ENCODE measurements at places on chromosomes 1 and 21. TPM values are rescaled to one million over a fixed set of nuclear protein-coding genes. Genes with fewer than 3 reads are reported as not detected.

AMY1C gene
- total RNA-seq: not detected

POU2F1 gene
- 12.0 TPM for total RNA-seq

OPTC gene
- total RNA-seq: not detected

TRIM58 gene
- total RNA-seq: 0.84 TPM

S100A2 gene
- not detected for total RNA-seq

KCNE1 gene
- total RNA-seq: 13.9 TPM

TMEM82 gene
- total RNA-seq: not detected

TNFRSF14 gene
- total RNA-seq: 41.0 TPM

SPRR5 gene
- total RNA-seq: not detected

DNA sequence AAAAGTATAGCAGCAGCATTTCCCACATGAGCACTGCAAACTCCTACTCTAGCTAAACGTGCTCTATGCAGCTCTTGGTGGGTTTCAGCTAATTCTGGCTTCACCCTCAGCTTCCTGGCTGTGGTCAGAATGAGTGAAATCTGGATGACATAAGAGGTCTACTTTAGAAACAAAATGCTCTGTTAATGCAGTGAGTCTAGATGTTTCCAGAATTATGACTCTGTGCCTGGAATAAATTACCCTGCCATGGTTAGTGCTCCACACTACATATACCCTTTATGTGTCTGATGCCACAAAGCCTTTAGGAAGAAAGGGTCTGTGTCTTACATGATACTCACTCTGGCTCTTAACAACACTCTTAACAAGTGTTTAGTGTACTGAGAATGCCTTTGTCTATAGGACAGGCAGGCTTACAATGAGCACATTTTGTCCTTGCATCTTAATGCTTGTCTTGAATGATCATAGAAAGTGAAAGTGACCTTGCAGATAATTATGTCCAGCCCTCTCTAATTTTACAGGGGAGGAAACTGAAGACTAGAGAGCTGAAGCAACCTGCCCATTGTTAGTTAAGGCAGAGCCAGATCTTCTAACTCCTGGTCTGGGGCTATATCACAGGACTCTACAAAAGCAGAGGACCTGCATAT lies 9.2 kb downstream of the S100A10 start:
- DNase-seq: no peak

- DNase-seq: no peak
Measured at GRCh38 chr21:16279731-16280581, 550.2 kb downstream of the USP25 start.

DNA sequence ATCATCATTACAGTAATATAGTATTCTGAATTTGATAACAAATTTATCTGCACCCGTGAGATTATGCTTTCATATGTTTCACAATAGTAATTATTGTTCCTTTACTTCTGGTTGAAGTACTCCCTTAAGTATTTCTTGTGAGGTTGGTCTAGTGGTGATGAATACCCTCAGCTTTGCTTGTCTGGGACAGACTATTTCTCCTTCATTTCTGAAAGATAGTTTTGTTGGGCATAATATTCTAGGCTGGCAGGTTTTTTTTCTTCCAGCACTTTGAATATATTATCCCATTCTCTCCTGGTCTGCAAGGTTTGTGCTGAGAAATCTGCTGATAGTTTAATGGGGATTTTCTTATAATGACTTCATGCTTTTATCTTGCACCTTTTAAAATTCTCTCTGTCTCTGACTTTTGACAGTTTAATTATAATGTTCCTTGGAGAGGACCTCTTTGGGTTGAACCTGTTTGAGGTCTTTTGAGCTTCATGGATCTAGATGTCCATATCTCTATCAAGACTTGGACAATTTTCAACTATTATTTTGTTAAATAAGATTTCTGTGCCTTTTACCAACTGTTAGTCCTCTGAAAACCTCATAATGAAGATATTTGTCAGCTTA lies 371.5 kb upstream of the VAMP3 start:
- no peak for DNase-seq

DNA sequence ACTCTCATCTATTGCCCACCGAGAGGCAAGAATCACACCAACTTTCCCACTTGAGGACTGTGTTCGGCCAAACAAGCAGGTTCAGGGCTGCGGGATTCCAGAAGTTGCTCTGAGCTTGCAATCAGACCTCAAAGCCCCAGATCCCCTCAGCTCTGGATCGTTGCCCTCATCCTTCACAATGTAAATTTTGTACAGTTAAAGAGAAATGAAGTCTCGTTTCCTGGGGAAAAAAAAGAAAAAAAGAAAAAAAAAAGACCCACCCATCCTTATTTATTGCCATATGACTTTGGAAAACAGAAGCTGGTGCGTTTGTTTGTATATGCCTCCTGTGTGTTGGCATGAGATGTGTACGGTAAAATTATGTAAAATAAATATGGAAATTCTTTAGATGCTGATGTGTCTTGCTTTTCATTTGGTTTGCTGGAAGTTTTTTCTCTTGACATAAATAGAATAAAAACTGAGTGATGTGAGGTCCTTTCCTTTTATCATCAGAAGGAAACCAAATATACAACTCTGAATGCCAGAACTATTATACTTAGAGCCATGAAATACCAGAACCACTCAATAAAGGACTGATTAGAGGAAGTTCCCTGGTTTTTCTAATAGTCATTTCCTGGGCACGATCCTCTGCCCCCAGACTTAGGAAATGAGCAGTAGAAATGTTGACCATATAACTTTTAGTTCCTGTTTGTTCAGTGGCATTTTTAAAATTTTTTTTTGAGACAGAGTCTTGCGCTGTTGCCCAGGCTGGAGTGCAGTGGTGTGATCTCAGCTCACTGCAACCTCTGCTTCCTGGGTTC lies 48.7 kb downstream of the LHX4 start:
- DNase-seq: no peak

- no peak for DNase-seq
Measured at GRCh38 chr1:51686450-51686849, 69.6 kb downstream of the OSBPL9 start.

- no peak for DNase-seq
Measured at GRCh38 chr1:192978195-192978710, 80.9 kb downstream of the UCHL5 start.

DNA sequence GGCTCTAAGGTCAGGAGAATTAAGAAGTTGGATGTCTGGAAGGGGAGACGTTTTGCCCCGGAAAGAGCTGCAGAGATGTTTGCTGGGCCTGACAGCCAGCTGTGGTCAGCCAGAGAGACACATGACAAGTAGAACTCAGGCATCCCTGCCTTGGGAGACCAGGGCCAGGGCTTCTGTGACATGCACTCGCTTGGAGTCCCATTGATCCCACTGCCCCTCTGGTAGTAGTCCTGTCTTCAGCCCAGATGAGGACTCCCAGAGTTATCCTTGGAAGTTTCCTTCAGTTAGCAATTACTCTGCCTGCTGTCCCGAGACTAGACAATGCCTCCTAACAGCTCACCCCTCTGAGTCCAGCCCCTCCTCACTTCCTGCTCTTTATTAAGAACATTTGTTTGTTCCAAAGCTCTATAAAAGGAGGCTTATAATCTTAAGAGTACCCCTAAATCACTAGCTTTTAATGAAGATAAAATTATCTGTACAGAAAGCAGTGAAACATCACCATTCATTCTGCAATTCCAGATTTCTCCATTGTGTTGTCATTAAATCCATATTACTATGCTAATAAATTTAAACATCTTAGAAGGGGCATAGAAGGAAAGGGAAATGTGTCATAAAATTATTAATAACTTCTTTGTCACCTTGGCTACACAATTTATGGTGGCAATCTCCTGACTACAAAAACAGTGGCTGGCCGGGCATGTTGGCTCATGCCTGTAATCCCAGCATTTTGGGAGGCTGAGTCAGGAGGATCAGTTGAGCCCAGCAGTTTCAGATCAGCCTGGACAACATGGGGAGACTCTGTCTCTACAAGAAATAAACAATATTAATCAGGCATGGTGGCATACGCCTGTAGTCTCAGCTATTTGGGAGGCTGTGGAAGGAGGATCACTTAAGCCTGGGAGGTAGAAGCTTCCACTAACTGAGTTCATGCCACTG lies 94.2 kb downstream of the KCNK1 start:
- DNase-seq: no peak
